ENCODE measurements at places on chromosomes 5 and 9.

GRCh38 chr5:113054899-113055298, 78.3 kb downstream of the DCP2 start:
- no peak for DNase-seq

DNA sequence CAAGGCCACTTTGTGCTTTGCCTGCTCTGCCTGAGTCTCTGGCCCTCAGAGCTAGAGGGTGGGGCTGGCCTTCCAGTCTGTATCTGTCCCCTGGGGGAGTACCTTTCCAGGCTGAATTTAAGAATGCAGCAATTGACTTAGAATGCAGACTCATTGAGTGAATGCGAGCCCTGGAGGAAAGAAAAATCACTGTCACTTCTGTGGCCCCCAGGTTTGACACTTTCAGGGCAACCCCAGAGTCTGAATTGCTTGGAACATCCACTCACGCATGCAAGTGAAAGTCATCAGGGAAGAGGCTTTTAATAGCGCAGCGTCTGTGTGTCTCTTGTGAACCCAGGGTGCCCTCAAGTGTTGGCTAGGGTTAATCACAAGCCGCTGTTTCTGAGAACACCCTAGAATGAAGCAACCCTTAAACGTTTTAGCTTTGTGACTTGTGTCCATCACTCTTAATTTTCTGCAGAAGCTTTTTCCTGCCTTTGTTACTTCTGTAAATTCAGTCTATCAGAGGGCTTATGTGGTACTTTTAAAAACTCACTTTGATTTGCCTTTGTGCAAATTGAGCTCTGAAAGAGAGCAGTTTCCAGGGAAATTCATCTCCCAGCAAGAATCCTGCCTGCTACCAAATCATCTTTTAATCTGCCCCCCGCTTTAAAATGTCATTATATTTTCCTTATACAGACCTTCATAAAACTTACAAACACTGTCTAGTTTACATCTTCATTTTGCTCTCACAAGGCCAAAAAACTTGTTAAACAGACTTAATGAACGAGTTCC, 146.8 kb upstream of the IQGAP2 start:
- peak; percentile 91 for DNase-seq

GRCh38 chr9:127285965-127286364, 21.4 kb downstream of the GARNL3 start:
- no peak for DNase-seq

DNA sequence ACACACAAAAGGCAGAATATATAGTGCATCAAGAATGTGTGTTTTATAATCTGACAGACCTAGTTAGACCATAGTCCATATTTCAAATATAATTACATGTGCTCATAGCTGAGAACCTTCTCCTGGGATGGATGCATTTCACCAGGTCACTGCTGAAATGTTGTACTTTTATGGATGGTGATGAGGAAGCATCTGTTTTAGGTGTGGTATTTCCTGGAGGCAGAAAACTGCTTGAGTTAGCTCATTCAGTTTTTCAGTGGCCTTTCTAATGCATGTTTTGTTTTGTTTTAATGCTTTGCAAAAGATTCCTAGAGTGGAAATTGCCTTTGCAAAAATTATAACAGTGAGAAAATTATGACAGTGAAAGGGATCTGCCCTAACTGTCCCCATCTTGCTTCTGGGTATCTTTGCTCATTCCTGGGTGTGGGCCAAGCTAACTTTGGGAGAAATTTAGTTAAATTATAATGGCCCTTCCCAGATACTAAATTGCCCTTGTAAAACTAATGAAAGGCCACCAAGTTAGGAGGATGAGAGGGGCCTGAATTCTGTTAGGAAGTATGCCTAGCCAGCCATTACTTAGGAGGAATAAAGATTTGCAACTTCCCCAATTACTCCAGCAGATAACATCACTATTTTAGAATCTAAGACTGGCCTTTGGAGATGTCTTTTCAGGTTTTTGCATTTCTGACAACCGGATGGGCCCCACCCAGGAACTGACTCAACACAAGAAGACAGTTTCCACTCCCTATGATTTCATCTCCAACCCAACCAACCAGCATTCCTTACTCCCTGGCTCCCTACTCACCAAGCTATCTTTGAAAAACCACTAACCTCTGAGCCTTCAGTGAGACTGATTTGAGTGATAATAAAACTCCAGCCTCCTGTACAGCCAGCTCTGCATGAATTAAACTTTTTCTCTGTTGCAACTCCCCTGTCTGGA, 7.0 kb upstream of the IL12B start:
- no peak for DNase-seq

GRCh38 chr5:137415231-137415681, 83.9 kb downstream of the SPOCK1 start:
- no peak for DNase-seq

DNA sequence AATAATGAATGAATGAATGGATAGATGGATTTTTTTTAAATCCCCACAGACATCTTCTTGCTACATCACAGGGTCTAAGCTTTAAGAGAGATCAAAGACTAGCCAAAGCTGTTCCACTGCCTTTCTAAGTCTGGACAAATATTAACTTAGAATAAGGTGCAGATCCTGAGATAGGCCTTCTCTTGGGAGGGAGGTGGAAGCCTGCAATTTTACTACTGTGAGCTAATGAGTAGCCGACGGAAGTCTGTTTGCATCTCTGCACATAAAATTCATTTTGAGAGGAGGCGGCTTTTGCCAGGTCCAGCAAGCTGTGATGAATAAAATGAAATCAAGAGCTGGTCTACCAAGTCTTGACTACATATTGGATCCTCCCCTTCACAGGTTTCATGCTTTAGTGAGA, 484.9 kb downstream of the TMEM38B start:
- DNase-seq: no peak

DNA sequence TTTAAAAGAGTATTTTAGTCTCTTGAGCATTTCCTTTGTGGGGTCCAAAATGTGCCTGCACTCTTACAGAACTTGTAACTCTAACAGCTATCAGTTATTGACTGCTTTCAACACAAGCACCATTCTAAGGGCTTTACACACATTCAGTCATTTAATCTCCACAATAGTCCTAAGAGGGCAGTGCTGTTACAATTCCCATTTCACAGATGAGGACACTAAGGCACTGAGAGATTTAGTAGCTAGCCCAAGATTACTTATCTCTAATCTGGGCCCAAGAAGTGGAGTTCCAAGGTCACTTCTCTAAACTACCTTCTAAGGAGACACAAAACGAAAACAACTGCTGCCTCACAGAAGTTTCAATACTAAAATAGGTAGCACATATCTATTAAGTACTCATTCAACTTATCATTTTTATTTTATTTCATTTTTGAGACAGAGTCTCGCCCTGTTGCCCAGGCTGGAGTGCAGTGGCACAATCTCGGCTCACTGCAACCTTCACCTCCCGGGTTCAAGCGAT, 275.2 kb downstream of the CWC27 start:
- no peak for DNase-seq

DNA sequence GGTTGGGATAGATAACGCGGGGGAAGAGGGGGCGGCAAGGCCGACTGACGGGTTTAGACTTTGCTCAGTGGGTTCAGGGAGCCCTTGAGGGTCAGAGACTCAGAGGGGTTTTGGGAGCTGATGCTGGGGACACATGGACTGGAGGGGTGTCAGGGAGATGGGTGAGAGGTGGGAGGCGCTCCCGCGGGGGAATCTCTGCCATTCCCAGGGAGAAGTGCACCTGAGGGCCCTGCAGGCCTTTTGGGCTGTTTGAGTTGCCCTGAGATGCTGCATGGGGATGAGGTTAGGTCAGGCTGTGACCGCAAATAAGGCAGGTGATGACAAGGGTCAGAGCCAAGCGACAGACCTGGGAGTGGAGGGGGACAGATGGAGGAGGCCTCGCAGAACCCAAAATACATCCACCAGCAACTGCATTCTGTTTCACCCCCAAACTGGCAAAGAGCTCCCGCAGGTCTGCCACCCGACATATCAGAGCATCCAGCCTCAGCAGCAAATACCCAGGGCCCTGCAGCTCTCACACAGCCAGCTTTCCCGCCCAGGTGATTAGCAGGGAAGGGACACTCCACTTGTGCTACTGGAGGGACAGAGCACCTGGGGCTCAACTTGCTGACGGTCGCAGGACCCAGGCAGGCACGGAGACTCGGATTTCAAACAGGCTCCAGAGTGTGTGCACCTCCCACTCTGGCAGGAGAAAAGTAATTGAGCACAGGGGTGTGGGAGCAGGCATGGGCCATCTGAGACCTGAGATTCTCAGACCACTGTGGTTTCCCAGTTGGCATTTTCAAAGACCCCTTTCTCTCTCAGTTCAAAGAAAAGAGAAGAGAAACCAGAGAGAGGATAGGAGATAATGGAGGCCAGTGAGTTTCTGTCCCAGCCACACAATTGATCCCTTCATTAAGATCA, 26.4 kb downstream of the TMOD1 start:
- DNase-seq: no peak

- peak; percentile 56 for DNase-seq
Observed at GRCh38 chr9:96031366-96031824, 155.9 kb downstream of the ERCC6L2 start.

- no peak for DNase-seq
Observed at GRCh38 chr9:93776256-93776655, 178.9 kb downstream of the BARX1 start.
